Kidney glomerular epithelial cell (primary cell): ENCODE measurements at places on chromosomes 11 and 22.

DNA sequence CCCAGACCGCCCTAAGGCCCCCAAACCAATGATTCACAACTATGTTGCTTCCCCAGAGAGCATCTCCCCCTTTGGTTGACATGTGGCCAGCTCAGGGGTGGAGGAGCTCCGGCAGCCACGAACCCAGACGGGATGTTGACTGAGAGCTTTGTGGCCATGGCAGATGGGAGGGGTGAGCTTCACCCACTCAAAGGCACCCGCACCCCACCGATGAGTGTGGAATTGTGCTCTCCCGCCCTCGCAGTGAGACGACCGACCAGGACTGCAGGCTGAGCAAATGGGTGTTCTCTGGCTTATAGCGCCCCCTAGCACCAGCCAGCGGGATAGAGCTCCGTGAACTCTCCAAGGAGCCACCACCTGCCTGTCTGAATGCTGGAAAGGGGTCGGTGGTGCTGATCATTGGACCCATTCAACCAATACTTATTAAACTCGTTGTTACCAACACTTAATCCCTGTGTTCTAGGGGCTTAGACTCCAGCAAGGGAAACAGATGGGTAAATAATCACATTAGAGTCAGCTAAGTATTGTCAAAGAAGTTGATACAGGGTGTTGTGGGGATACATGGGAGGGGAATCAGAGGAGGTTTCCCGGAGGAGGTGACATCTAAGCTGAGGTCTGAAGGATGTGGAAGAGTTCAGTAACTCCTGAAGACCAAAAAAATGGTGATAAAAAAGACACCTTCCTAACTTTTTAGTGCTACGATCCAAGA, 4.5 kb upstream of the TIMP3 start:
- DNase-seq: peak; percentile 27

GRCh38 chr22:41808400-41808799, 7.9 kb downstream of the CCDC134 start:
- DNase-seq: no peak

DNA sequence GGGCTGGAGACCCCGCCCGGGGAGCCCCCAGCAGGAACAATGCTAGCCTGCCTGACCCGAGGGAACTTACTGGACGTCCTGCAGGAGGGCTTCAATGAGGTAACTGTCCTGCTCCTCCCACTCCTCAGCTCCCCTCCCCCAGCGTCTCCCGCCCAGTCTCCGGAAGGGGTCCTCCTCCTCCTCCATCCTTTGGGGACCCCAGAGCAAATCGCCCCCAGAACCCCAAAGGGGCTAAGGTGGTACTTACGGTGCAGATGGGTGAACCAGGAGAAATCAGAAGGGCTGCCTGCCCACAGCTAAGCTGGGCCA, 272 bp downstream of the DIXDC1 start:
- DNase-seq: no peak

- peak; percentile 100 for DNase-seq
These were observed 72.5 kb downstream of the MICAL2 start for GRCh38 chr11:12182676-12183541.

DNA sequence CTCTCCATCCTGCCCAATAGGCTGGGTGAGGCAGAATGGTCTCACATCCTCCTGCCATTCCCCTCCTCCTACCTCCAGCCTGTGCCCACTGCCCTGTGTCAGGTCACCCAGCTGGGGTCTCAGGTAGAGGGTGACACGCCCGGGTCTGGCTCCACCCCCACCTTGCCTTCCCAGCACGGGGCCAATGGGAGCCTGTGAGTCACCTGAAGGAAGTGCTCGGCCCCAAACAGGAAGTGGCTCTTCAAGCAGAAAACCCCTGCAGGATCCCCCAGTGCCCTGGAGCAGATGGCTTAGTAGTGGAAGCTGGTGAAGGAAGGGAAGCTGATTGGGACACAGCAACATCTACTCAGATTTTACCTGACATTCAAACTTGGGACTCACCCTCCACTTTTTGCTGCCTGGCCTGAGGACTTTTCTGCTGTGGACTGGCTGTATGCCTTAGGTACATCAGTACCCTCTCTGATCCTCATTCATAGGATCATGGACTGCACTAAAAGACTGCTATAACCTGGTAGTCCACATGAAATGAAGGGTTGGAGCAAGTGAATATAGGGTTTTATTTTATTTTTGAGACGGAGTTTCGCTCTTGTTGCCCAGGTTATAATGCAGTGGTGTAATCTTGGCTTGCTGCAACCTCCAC, 33.4 kb downstream of the GDPD5 start:
- DNase-seq: peak; percentile 5

GRCh38 chr22:49100773-49101172, 726.9 kb downstream of the BRD1 start:
- DNase-seq: no peak

DNA sequence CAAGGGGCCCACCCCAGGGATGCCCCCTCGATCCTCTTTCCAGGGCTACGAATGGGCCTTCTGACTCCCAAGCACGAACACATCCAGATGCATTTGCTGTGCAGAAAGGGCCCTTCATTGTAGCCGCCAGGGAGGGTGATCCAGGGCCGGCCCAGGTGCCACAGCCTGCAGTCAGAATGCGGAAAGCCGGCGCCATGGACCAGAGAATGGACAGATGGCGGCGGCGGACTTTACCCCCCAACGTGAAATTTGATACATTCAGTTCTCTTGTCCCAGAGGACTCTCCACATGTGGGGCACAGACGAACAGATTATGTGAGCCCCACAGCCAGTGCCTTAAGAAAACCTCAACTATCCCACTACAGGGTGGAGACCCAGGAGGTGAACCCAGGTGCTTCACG, 87.2 kb downstream of the KIAA1671 start:
- DNase-seq: no peak

DNA sequence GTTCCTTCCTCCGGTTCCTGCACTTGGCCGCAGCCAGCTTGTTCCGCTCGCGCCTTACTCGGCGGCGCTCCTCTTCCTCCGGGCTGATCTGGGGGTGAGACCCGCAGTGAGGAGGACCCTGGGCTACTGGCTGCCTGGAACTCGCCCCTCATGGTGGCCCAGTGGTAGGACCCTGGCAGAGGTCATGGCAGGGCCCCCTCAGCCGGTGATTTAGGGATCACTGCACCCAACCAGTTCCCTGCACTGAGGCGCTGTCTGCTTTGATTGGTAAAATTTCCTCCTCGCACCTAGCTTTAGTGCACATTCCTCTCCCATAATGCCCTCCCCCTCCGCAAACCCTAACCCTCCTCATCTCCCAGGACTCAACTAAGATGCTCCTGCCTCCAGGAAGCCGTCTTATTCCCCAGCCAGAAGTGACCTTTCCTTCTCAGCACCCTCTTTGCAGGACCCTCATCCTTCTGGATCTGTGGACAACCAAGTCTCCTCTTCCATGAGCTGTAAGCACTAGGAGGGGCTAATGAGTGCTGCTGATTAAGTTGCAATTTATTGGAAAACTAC, 3.6 kb downstream of the CCDC85B start:
- DNase-seq: no peak

DNA sequence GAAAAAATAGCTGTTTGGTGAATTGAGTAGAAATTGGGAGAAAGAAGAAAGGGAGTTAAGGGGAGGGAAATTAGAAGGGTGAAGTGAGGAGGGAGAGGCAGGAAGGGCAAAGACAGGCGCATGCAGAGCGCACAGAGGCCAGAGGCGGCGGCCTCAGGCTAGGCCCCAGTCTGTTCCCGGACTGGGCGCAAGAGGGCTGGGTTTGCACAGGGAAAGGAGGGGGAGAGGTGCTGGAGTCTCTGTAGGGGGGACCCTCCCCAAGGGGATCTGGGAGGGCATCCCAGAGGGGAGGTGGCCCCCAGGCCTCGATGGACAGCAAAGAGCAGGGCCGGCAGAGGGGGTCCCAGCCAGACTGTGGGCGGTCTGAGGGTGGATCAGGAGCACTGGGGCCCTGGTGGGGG, 1.3 kb upstream of the FLRT1 start:
- DNase-seq: no peak

- no peak for DNase-seq
These were observed 217.4 kb downstream of the SBF2 start for GRCh38 chr11:10076458-10077141.

DNA sequence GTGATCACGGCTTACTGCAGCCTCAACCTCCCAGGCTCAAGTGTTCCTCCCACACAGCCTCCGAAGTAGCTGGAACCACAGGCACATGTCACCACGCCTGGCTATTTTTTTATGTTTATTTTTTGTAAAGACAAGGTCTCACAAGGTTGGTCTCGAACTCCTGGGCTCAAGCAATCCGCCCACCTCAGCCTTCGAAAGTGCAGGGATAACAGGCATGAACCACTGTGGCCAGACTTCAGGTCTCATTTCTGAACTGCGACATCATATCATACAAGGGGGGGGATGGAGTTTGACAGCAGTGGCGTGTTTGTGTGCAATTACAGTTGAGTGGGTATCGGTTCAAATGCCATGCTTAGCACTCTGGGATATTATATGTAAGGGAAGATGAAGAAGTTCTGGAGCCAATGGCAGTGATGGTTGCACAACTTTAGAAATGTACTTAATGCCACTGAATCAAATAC, 6.9 kb downstream of the NAALADL1 start:
- no peak for DNase-seq

- no peak for DNase-seq
These were observed 63.3 kb downstream of the LDLRAD3 start for GRCh38 chr11:36007127-36007655.
